Activated T-cell treated with anti-CD3 and anti-CD28 coated beads, Interleukin-2, amount 50 U/mL, for 72 hours (primary cell): ENCODE measurements at places on chromosomes 2 and 18. TPM values are rescaled to one million over a fixed set of nuclear protein-coding genes. Genes with fewer than 3 reads are reported as not detected.

DNA sequence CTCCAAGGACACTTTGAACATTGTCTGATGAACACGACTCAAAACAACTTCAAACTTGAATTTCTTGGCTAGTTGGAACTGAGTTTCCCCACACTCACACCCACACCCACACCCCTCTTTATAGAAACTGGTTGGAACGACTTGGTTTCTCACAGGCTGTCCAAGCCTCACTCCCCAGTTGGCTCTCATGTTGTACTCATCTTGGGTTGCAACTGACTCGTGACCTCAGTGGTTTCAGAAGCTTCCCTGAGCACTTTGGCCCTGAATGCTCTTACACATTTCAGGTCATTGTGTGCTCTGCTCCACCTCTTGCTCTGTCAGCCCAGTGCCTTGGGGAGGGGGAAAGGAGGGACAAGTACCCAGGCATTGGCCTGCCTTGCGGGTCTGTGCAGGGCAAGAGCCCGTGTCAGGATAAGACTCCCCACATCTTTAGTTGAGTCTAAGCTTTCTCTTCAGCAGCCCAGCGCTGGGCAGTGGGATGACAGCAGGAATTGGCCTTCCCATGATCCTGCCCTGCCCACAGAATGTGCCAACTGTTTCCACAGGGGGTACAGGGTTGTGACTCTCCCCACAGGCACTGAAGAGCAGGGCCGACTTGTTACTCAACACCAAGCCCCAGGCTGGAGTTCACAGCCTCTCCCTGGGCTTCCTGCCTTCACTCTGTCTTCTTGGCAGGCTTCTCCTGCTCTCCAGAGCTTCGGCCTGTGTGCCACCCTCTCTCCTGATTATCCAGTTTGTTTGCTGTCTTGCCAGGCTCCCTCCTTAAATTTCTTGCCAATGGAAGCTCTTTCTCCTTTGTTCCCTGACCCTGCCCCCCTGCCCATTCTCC lies 104.6 kb downstream of the RTN4 start:
- H3K27me3 ChIP-seq, result no peaks in the 10 kb centered on the region
- H3K4me1 ChIP-seq, result peaks cover 13% of the 10 kb centered on the region
- peaks cover 2% of the 10 kb centered on the region for H3K36me3 ChIP-seq
- peak overlapping the region; percentile 16 for H3K4me3 ChIP-seq
- DNase-seq, result peak; percentile 42

- no peak overlapping the region for H3K4me3 ChIP-seq
- H3K36me3 ChIP-seq, result no peaks in the 10 kb centered on the region
- no peak overlapping the region for H3K27ac ChIP-seq
- no peak for DNase-seq
- no peaks in the 10 kb centered on the region for H3K4me1 ChIP-seq
Measured at GRCh38 chr2:228016402-228016801, 145.0 kb downstream of the DAW1 start.

GRCh38 chr18:25805323-25805722 lies 285.1 kb downstream of the SS18 start:
- H3K36me3 ChIP-seq, result no peaks in the 10 kb centered on the region
- peaks cover 12% of the 10 kb centered on the region for H3K27me3 ChIP-seq
- no peak overlapping the region for H3K4me3 ChIP-seq
- H3K4me1 ChIP-seq, result no peaks in the 10 kb centered on the region
- DNase-seq, result no peak

DNA sequence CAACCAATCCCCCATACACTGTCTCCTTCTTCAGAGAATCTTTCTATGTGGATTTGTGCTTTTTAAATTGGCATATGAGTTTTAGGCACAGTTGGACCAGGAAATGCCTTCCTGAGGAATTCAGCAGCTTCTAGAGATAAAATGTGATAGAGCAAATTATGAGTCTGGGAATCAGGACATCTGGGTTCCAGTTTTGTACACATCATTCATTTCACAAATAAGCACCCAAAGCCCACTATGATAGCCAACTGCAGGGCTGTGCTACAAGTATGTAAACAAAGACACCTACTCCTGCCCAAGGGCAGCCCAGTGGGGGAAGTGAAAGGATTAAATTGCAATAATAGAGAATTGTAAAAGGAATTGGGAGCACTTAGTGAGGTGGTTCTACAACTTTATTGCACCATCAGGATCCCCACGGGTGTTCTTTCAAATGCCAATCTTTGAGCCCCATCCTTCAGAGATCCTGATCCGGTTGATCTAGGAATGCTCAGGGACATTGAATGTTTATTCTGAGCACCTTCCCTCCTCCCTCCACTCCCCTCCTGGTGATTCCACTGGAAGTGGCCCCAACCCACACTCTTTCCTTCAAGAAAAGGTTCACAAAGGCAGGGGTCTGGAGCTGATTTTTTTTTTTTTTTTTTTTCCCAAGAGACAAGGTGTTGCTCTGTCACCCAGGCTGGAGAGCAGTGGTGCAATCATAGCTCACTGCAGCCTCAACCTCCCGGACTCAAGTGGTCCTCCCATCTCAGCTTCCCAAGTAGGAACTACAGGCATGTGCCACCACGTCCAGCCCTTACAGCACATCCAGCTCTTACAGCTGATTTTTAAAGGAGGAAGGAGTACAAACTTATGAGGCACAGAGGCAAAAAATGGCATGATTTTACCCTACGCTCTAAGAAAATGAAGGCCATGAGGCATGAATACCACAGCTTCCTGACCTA lies 11.1 kb upstream of the KCMF1 start:
- peaks cover 13% of the 10 kb centered on the region for H3K36me3 ChIP-seq
- H3K27ac ChIP-seq, result peak overlapping the region; percentile 81
- H3K4me1 ChIP-seq, result peaks cover 16% of the 10 kb centered on the region
- no peaks in the 10 kb centered on the region for H3K27me3 ChIP-seq
- no peak for DNase-seq

- no peaks in the 10 kb centered on the region for H3K27me3 ChIP-seq
- no peak for DNase-seq
- no peaks in the 10 kb centered on the region for H3K4me1 ChIP-seq
- no peak overlapping the region for H3K4me3 ChIP-seq
- H3K36me3 ChIP-seq, result no peaks in the 10 kb centered on the region
Measured at GRCh38 chr2:105111365-105112150, 73.7 kb downstream of the MRPS9 start.

GRCh38 chr2:20962939-20963557 lies 80.8 kb downstream of the APOB start:
- H3K27ac ChIP-seq, result no peak overlapping the region
- H3K27me3 ChIP-seq, result peaks cover 23% of the 10 kb centered on the region
- peak; percentile 73 for DNase-seq
- no peaks in the 10 kb centered on the region for H3K4me1 ChIP-seq
- H3K36me3 ChIP-seq, result no peaks in the 10 kb centered on the region

GRCh38 chr18:52679354-52679753 lies 339.4 kb downstream of the DCC start:
- H3K36me3 ChIP-seq, result no peaks in the 10 kb centered on the region
- no peak overlapping the region for H3K27ac ChIP-seq
- DNase-seq, result no peak
- H3K4me1 ChIP-seq, result no peaks in the 10 kb centered on the region
- no peak overlapping the region for H3K4me3 ChIP-seq

DNA sequence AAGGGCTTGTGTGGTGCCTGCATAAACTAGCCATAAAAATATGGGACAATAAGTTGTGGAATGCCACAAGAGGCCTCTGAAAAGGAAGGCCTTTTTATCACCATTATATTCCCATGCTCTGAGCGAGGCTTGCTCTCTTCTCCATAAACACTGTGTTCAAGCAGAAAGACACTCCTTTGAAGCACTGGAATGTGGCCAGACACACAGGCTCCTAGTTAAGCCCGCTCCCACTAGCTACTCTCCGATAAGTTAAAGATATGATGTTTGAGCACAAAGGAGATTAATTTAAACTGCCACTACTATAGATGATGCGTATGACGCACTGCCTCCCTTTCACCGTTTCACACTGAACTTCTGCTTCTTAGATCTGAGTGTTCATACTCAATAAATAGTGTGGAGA lies 188.7 kb upstream of the TWIST2 start:
- no peaks in the 10 kb centered on the region for H3K36me3 ChIP-seq
- DNase-seq, result no peak
- no peak overlapping the region for H3K4me3 ChIP-seq
- H3K27me3 ChIP-seq, result peaks cover 14% of the 10 kb centered on the region
- no peaks in the 10 kb centered on the region for H3K4me1 ChIP-seq
- no peak overlapping the region for H3K27ac ChIP-seq

DNA sequence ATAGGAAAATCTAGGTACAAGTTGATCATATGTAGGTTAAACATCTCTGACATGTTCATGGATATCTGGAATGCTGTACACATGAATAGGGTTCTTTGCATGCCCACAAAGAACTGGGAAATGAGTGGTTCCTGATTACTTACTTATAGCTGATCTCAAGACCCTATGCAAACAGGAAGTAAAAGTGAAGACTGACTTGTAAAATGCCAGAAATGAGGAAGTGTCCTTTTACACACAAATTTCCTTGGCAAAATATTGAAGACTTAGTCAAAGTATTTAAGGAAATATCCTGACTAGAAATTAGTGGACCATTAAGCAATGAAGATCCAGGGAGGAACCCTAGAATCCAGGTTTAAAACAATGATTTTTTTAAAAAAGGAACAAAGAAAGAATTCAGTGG lies 203.7 kb upstream of the DLGAP1 start:
- H3K27ac ChIP-seq, result no peak overlapping the region
- H3K4me3 ChIP-seq, result no peak overlapping the region
- no peaks in the 10 kb centered on the region for H3K36me3 ChIP-seq
- no peaks in the 10 kb centered on the region for H3K4me1 ChIP-seq

- no peak overlapping the region for H3K27ac ChIP-seq
- peaks cover 26% of the 10 kb centered on the region for H3K27me3 ChIP-seq
- H3K4me1 ChIP-seq, result peaks cover 10% of the 10 kb centered on the region
- DNase-seq, result peak; percentile 25
Measured at GRCh38 chr2:105188343-105188742, 53.2 kb upstream of the GPR45 start.

GRCh38 chr18:71942433-71942832 lies 601.7 kb downstream of the CBLN2 start:
- H3K27ac ChIP-seq, result no peak overlapping the region
- no peak overlapping the region for H3K4me3 ChIP-seq
- no peaks in the 10 kb centered on the region for H3K27me3 ChIP-seq
- H3K4me1 ChIP-seq, result no peaks in the 10 kb centered on the region
- no peak for DNase-seq

DNA sequence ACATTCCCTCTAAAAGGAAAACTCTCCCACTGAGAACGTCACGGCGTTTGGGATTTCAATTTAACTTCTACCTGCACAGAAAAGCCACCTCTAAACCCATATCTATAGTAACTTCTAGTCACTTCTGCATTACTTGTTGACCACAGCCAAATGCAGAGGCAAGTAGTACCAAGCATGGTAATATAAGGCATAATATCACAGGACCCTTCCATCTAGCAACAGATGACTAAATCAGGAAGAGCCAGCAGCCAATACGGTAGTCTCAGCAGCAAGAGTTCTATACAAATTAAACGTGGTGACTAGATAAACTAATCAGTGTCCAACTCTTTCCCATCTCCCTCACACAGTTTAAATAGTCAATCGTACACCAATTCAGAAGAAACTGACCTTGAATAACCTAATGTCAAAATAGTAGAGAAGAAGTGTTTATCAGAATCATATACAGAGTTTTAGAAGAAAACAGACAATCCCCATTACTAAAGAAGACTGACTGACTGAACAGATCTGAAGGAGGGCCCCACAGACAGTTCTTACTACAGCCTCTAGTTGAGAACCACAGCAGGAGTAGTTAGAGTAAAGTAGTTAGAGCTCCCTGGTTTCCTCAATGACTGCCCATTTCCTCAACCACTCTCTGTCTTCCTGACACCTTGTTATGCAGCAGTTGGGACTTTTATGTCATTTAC lies 30.0 kb downstream of the MEMO1 start:
- no peaks in the 10 kb centered on the region for H3K27me3 ChIP-seq
- no peaks in the 10 kb centered on the region for H3K36me3 ChIP-seq
- H3K4me3 ChIP-seq, result no peak overlapping the region
- H3K4me1 ChIP-seq, result peaks cover 22% of the 10 kb centered on the region
- H3K27ac ChIP-seq, result peak overlapping the region; percentile 47

Gene INHA
- total RNA-seq, result not detected
